Neural crest cell (in vitro differentiated cells): ENCODE measurements at places on chromosomes 1 and 21. TPM values are rescaled to one million over a fixed set of nuclear protein-coding genes. Genes with fewer than 3 reads are reported as not detected.

Gene INAVA
- 50.4 and 51.8 TPM in 2 replicates for total RNA-seq

Gene VCAM1
- total RNA-seq: 8.6 and 8.7 TPM in 2 replicates

Gene SMAP2
- total RNA-seq: 25.4 and 26.3 TPM in 2 replicates

Gene NUDT4B
- not detected in 2 replicates for total RNA-seq

Gene SLAMF7
- not detected in 2 replicates for total RNA-seq

Gene AXDND1
- 0.64 and 0.86 TPM in 2 replicates for total RNA-seq

Gene IL20
- total RNA-seq: not detected in 2 replicates

Gene PHLDA3
- total RNA-seq: 10.7 and 12.6 TPM in 2 replicates

- no peak overlapping the region for H3K4me3 ChIP-seq
- H3K36me3 ChIP-seq: peaks cover 4% of the 10 kb centered on the region
- no peaks in the 10 kb centered on the region for H3K4me1 ChIP-seq
- no peaks in the 10 kb centered on the region for H3K27me3 ChIP-seq
Observed at GRCh38 chr1:36279110-36279788, 26.9 kb upstream of the SH3D21 start.

GRCh38 chr1:9827558-9828185 lies 3.9 kb upstream of the CLSTN1 start:
- H3K27ac ChIP-seq: no peak overlapping the region
- no peak overlapping the region for H3K4me3 ChIP-seq
- peaks cover 16% of the 10 kb centered on the region for H3K27me3 ChIP-seq
- peaks cover 22% of the 10 kb centered on the region for H3K4me1 ChIP-seq

- H3K27ac ChIP-seq: no peak overlapping the region
- no peak for DNase-seq
- H3K27me3 ChIP-seq: no peaks in the 10 kb centered on the region
- H3K4me1 ChIP-seq: peaks cover 50% of the 10 kb centered on the region
Observed at GRCh38 chr1:25694167-25695007, 77.8 kb downstream of the MAN1C1 start.

DNA sequence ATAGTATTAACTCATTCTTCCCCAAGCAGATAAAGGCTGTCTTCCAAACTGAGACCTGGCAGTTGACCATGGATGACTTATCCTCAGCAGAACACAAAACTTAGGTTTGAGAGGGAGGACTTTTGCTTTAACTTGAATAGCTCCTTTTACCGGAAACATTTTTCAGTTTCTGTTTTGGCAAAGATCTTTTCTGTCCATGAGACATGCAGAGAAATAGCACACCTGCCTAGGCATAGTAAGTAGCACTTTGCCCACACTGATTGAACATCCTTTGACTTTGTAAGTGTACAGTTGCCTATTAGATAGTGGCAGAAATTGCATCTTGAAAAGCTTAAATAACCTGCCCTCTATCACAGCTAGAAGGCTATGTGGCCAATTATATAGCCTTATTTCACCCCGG lies 1962.5 kb downstream of the MRPL39 start:
- no peaks in the 10 kb centered on the region for H3K36me3 ChIP-seq
- DNase-seq: no peak
- H3K4me1 ChIP-seq: no peaks in the 10 kb centered on the region
- H3K27ac ChIP-seq: no peak overlapping the region
- H3K4me3 ChIP-seq: no peak overlapping the region
- no peaks in the 10 kb centered on the region for H3K27me3 ChIP-seq

DNA sequence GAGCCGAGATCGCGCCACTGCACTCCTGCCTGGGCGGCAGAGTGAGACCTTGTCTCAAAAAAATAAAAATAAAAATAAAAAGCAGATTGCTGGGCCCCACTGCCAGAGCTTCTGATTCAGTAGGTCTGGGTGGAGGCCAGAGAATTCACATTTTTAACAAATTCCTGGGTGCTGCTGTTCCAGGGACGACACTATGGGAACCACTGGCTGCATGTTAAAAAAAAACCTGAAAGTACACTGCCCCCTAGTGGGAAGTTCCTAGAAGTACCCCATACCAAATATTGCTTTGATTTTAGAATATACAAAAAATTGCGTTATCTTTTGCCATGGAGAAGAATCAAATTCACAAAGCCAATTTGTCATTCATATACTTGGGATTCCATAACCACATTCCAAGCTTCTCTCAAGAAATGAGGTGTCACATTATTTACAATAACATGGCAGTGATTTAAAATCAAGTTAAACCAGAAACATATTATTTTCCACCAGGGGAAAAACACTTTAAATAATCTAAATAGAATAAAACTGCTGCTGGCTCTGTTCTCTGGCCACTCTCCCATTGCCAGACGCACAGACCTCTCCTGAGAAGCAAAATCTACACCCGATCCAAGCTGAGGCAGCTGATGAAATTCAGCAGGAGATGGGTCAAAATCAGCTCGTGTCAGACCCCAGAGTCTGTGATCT lies 27.4 kb downstream of the SYF2 start:
- no peak overlapping the region for H3K4me3 ChIP-seq
- no peak overlapping the region for H3K27ac ChIP-seq
- H3K4me1 ChIP-seq: no peaks in the 10 kb centered on the region
- peaks cover 7% of the 10 kb centered on the region for H3K27me3 ChIP-seq
- H3K36me3 ChIP-seq: no peaks in the 10 kb centered on the region
- DNase-seq: peak; percentile 16

- H3K27ac ChIP-seq: no peak overlapping the region
- H3K36me3 ChIP-seq: no peaks in the 10 kb centered on the region
- H3K4me1 ChIP-seq: peaks cover 24% of the 10 kb centered on the region
- no peak for DNase-seq
Observed at GRCh38 chr21:38487901-38488639, 10.2 kb downstream of the ERG start.

DNA sequence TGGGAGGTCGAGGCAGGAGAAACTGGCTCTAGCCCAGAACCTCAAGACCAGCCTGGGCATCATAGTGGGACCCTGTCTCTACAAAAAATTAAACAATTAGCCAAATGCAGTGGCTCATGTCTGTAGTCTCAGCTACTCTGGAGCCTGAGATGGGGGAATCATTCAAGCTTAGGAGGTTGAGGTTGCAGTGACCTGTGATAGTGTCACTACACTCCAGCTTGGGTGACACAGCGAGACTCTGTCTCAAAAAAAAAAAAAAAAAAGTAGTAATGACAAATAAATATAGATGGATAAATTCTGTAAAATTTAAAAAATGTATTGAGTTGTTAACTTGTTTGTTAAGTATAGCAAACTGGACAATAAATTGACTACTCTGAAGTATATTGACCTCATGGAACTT lies 5.9 kb upstream of the CDC14A start:
- H3K27me3 ChIP-seq: no peaks in the 10 kb centered on the region
- peaks cover 5% of the 10 kb centered on the region for H3K4me1 ChIP-seq
- no peak overlapping the region for H3K4me3 ChIP-seq
- H3K27ac ChIP-seq: no peak overlapping the region
- no peaks in the 10 kb centered on the region for H3K36me3 ChIP-seq

DNA sequence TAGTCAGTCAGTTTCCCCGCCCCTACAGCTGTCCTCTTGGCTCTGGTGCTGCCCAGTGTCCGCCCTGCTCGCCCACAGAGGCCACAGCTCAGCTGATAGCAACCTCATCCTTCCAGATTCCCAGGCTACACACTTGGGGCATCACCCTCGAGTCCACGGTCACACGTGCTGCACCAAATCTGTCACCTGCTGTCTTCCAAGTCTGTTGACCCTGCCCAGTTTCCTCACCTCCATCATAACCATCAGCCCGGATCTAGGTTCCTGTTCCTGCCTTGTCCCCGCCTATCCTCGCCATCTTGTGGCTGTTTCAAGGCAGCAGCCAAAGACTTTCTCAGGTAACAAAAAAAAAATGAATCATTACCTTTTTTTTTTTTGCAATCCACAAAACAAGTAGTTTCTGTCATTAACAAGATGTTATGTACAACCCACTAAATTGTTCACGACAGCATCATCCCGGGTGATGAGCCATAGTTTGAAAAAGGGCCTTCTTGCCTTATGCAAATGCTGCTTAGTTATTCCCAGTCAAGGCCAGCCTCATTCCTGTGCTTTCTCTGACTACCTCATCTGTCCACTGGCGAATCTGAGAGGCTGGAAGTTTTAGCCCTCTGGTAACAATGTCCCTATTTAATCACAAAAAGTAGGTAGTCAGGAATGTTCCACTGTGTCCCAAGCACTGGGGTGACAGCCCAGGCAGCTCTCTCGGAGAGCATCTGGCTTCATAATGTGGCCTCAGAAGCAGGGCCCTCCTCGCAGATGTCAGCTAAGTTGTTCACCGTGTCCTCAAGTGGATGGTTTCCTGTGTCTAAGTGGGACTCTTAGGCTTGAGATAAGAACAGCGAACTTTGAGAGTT lies 4.9 kb upstream of the MIIP start:
- peak overlapping the region; percentile 17 for H3K4me3 ChIP-seq
- peaks cover 14% of the 10 kb centered on the region for H3K36me3 ChIP-seq
- H3K27ac ChIP-seq: peak overlapping the region; percentile 55
- peaks cover 12% of the 10 kb centered on the region for H3K4me1 ChIP-seq
- no peak for DNase-seq
- no peaks in the 10 kb centered on the region for H3K27me3 ChIP-seq

GRCh38 chr1:154014154-154014907 lies 23.8 kb downstream of the RPS27 start:
- no peak for DNase-seq
- no peak overlapping the region for H3K27ac ChIP-seq
- H3K4me3 ChIP-seq: no peak overlapping the region
- H3K36me3 ChIP-seq: no peaks in the 10 kb centered on the region
- H3K4me1 ChIP-seq: no peaks in the 10 kb centered on the region

DNA sequence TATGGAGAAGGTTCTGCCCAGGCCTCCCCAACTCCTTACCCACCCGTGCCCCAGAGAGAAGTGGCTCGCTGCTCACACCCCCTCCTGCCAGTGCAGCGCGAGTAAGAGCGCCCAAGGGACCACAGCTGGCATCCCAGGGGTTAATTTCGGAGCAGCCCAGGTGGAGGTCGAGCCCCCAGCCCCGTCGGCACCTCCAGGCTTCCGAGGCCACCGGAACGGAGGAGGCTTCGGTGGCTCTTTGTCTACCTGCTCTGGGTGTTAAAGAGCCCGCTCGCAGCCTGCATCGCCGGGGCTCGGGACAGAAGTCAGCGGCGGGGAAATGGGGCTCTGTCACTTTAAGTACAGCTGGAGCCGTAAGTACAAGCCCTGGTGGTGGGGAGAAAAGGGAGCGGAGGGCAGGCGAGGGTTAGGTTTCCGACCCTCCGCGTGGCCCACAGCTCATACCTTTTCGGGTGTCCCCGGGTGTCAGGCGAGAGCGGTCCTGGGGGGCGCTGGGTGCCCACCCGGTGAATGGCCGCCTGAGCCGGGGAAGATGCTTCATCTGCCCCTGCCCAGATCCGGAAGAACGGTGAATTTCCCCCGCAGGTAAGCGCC lies 89.4 kb upstream of the IPO9 start:
- H3K4me1 ChIP-seq: peaks cover 69% of the 10 kb centered on the region
- peak overlapping the region; percentile 98 for H3K4me3 ChIP-seq
- DNase-seq: peak; percentile 49
- peak overlapping the region; percentile 64 for H3K27ac ChIP-seq
- H3K36me3 ChIP-seq: peaks cover 4% of the 10 kb centered on the region
- H3K27me3 ChIP-seq: peaks cover 28% of the 10 kb centered on the region

DNA sequence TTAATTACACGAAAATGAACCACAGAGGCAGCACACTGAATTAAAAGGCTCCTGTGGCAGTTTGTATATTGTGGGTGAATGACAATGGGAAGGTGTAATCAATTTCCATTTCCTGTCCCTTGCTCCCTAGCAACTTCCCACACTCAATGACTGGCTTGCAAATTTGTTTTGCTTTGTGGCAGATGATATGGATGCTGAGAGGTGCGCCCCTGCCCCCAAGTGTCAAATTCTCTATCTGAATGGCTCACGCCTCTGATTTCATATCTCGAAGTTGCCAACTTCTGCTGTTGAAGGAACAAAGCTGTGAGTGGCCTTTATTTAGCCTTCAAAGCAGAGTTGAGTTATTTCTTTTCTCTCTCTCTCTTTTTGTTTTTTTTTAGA lies 86.0 kb downstream of the FOXD2 start:
- H3K27ac ChIP-seq: no peak overlapping the region
- H3K4me3 ChIP-seq: no peak overlapping the region
- no peak for DNase-seq
- H3K27me3 ChIP-seq: peaks cover 7% of the 10 kb centered on the region
- H3K36me3 ChIP-seq: peaks cover 2% of the 10 kb centered on the region

- no peak for DNase-seq
- H3K27ac ChIP-seq: no peak overlapping the region
- no peak overlapping the region for H3K4me3 ChIP-seq
- H3K4me1 ChIP-seq: no peaks in the 10 kb centered on the region
- no peaks in the 10 kb centered on the region for H3K36me3 ChIP-seq
Observed at GRCh38 chr1:148166558-148167492, 14.7 kb upstream of the NBPF11 start.

DNA sequence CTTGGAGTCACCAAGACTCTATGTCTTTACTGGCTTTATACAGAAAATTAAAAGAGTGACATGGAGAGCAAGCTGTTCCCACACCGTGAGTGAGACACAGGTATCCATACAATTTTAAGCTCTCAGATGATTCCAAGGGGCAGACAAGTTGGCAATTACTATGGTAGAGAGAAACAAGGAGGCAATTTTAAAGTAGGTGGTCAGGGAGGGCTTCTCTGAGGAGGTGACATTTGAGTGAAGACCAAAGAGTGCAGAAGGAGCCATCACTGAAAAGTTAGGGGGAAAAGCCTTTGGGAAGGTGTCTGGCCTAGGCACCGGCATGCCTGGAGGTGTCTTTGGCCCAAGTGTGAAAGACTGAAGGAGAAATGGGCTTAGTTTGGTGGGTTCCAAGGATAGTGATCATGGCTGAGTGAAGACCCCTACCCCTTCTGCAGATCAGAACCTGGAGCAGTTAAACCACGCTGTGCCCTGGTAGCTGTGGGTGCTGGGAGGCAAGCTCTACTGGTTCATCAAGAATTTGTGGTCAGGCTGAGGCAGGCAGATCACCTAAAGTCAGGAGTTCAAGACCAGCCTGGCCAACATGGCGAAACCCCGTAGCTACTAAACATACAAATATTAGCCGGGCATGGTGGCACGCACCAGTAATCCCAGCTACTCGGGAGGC lies 10.4 kb downstream of the IFI6 start:
- H3K36me3 ChIP-seq: no peaks in the 10 kb centered on the region
- peaks cover 5% of the 10 kb centered on the region for H3K27me3 ChIP-seq
- DNase-seq: no peak
- no peak overlapping the region for H3K27ac ChIP-seq

GRCh38 chr1:85992791-85993190 lies 163.8 kb downstream of the COL24A1 start:
- no peaks in the 10 kb centered on the region for H3K27me3 ChIP-seq
- H3K36me3 ChIP-seq: no peaks in the 10 kb centered on the region
- no peak overlapping the region for H3K27ac ChIP-seq
- DNase-seq: no peak
- H3K4me1 ChIP-seq: peaks cover 3% of the 10 kb centered on the region

DNA sequence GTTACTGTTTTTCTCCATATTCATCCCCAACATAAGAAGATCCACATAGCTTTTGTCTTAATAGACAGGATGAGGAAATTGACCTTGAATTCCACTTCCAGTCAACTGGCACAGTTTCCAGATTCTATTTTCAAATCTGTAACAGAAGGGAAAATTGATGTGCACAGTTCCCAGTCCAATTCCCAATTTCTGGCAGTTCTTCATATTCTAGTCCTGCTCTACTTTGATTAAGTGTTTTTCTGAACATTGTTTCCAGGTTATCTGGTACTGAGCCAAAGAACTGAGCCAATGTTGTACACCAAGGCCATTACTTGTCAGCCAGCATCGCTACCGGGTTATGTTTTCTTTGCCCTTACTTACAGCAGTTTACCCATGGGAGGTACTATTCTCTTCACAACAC lies 1755.4 kb downstream of the PLA2G4A start:
- DNase-seq: no peak
- H3K27ac ChIP-seq: no peak overlapping the region
- H3K4me3 ChIP-seq: no peak overlapping the region
- H3K4me1 ChIP-seq: no peaks in the 10 kb centered on the region
- peaks cover 2% of the 10 kb centered on the region for H3K27me3 ChIP-seq
